ENCODE measurements at places on chromosomes 12 and 14.
A peak's percentile ranks its signal among the peaks of the same experiment; 100 is the strongest.

- DNase-seq: no peak
Measured at GRCh38 chr12:22656831-22657230, 31.9 kb downstream of the ETNK1 start.

- peak; percentile 78 for DNase-seq
Measured at GRCh38 chr12:57726151-57726883, 12.2 kb downstream of the AGAP2 start.

- no peak for DNase-seq
Measured at GRCh38 chr12:30624009-30624408, 71.7 kb downstream of the IPO8 start.

GRCh38 chr14:78863143-78863542, 693.0 kb downstream of the NRXN3 start:
- DNase-seq: no peak

DNA sequence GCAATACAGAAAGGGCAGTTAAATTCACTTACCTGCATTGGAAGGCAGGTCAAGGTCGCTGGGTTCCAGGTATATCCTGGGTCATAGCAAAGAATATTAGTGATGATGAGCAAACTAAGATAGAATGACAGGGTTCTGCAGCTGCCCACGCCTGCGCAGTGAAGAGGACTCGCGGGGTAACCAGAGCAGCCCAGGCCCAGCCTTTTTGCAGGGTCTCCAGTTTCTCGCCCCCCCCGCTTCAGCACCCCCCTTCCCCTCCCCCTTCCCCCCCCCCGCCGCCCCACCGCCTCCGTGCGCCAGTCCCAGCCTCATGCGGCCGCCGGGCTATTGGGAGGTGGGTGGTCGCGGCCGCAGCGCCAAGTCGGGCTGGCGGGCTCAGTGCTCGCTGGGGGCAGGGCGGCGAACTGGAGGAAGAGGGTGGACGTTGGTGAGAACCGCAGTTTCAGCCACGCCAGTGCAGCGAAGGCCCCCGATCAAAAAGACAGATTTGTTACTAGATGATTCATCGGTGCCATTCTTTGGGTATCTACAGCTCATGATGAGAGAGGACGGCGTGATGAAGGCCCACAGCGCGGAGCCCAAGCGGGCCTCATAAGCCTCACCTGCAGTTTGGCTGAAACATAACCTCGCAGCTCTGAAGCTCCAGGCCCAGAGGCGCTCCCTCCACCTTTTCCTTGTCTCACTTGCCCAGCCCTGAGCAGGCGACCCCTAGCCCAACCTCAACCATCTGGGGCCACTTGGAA, 20.2 kb downstream of the SLC2A3 start:
- DNase-seq: no peak

DNA sequence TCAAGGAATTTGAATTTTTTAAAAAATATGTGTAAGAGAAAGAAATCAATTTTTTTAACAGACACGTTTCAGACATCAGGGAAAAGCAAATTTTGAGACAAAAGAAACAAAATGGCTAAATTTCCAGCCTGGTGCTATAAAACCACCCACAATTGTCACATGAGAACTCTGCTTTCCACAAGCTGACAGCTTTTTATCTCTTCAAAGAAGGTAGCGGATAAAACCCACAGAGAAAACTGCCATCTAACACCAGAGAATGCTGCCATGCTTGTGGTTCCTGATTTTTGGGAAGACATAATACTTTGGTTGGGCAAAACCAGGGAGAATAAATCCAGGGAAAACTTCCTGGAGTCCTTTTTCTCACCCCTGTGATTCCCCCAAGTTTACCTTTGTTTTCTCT, 10.3 kb upstream of the ITPR2 start:
- DNase-seq: no peak

DNA sequence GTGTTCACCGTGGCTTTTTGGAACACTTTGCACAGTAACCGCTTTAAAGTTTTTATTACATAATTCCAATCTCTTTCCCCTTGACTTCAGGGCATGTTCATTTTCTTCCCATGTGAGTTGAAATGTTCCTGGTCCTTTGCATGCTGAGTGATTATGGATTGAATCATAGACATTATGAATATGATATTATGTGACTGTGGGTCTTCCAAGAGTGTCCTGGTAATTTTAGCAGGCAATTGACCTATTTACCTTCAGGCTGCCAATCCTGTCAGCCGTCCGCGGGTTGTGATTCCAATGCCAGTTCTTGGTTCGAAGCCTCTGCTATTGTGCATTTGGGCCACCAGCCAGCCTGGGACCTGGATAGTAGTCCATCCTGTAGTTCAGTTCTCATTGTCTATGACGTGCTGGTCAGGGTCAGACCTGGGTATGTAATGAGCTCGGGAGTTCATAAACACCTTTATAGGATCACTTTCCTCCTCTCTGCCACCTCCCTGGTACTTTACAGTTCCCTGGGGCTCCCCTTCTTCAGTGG, 32.6 kb upstream of the DDX11 start:
- no peak for DNase-seq

All from left colon (tissue), 2 donors.